ELF-1 (cell line): ENCODE measurements at places on chromosomes 7 and 10.

- DNase-seq = peak; percentile 71
Measured at GRCh38 chr7:104848138-104848990, 165.6 kb upstream of the KMT2E start.

DNA sequence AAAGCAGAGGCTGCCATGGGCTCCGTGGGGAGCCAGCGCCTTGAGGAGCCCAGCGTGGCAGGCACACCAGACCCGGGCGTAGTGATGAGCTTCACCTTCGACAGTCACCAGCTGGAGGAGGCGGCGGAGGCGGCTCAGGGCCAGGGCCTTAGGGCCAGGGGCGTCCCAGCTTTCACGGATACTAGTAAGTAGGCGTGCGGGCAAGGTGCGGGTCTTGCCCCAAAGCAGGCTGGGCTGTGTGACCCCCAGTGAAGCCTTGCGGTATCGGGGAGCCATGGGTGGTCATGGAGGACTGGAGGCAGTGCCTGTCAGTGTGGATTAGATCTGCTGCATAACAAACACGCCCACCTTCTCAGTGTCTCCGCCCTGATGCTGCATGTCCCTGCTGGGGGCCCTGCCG is 5.1 kb downstream of the SLC29A4 start:
- DNase-seq = peak; percentile 47

- DNase-seq = no peak
Measured at GRCh38 chr10:124701881-124702656, 42.1 kb downstream of the FAM53B start.

DNA sequence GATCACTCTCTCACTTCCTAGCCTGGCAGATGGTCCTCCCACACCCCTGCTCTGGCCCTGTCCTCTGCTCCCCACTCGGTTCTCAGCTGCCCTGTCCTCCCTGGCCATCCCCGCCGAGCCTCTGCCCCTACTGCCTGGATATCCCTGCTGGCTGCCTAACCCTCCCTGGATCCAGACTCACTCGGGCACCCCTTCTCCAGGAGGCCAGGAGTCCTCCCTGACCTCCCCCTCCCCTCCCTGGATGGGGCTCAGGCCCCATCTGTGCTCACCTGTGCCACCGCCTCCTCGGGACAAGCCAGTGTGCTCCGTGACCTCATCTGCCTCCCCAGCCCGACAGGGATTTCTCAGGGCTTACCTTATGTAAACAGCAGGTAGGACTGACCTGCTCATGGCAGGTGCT is 406.1 kb downstream of the TCERG1L start:
- no peak for DNase-seq

GRCh38 chr7:121914676-121915279 is 41.8 kb downstream of the PTPRZ1 start:
- DNase-seq = no peak

- DNase-seq = no peak
Measured at GRCh38 chr7:123552641-123553040, 5.0 kb downstream of the NDUFA5 start.

- DNase-seq = no peak
Measured at GRCh38 chr10:103541616-103542015, 48.1 kb downstream of the NEURL1 start.

- DNase-seq = no peak
Measured at GRCh38 chr7:46028246-46028645, 107.2 kb upstream of the IGFBP3 start.

- DNase-seq = no peak
Measured at GRCh38 chr10:113397047-113397446, 155.8 kb upstream of the HABP2 start.

- no peak for DNase-seq
Measured at GRCh38 chr7:83786858-83787257, 137.9 kb upstream of the SEMA3E start.

- peak; percentile 55 for DNase-seq
Measured at GRCh38 chr10:133009218-133009950, 67.0 kb upstream of the CFAP46 start.

DNA sequence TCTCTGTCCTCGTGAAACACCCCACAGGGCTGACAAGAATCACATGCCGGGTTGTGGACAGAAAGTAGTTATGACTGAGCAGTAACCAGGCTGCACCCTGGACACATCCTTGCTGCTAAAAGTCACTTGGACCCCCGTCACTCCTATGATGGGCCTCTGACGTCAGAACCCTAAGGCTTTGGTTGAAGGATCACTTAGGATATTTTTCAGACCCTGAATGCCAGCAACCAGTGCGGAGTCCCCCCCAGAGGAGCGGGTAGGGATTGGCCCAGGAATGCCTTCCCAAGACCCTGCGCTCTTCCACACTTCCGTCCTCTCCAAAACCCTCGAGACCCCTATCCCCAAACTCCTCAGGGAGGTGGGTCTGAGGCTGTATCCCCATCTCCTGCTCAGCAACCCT is 52.1 kb downstream of the CFAP46 start:
- no peak for DNase-seq

DNA sequence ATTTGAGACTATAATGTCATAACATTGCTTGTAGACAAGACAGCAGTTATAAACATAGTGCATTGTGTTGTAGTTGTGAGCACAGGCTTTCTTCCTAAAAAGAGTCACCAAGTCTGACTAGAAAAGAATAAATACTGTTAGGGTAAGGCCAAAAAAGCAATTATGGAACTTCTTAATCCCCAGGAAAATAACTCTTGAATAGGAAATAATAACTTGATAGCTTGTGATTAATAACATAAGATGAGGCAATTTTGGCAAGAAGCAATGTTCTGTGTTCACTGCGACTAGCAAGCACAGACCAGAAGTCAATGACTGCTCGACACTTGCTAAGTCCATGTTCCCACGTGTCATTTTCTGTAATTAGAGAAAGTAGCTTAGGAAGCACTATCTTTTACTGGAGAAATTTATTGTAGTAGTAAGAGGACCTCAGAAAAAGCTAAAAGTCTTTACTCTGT is 97.1 kb downstream of the AGMO start:
- no peak for DNase-seq

DNA sequence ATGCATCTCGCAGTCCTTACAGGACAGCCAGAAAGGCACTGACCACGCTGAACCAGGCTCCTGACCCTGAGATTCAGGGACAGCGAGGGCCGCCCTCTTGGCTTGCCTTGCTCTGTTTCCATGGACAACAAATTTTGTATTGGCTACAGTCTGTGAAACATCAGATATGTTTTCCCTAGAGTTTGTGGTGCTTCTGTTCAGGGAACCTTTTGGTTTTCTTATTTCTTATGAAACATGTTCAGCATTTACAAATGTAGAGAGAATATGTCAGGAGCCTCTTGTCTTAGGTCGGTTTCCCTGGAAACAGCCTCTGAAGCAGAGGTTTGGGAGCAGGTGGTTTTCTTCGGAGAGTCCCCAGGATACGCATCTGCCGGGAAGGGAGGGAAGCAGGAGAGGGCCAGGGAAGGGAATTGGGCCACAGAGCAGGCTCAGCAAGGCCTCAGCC is 260.1 kb downstream of the CCDC3 start:
- no peak for DNase-seq

GRCh38 chr7:115198143-115198542 is 276.2 kb downstream of the MDFIC start:
- no peak for DNase-seq

DNA sequence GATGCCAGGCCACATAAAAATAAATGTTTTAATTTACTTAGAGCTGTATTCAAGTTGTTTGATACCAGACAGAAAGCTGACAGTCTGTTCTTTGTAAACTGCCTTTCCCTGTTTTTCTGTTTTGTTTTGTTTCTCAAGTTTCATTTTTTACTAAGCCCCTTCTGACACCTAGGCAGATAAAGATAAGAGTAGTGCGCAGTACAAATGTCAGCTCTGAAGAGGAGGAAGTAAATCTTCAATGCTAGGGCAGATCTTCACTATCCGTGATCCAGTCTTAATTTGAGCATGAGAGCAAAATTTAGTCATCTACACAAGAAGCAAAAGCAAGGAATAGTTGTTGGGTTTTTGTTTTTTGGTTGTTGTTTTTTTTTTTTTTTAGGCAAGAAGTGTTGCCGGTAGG is 27.3 kb downstream of the MTURN start:
- no peak for DNase-seq

- DNase-seq = no peak
Measured at GRCh38 chr7:22922307-22922706, 91.6 kb downstream of the HYCC1 start.
